ENCODE measurements at places on chromosomes 3 and 15.

GRCh38 chr15:55669270-55669669 is 73.7 kb downstream of the PRTG start:
- no peak for DNase-seq

DNA sequence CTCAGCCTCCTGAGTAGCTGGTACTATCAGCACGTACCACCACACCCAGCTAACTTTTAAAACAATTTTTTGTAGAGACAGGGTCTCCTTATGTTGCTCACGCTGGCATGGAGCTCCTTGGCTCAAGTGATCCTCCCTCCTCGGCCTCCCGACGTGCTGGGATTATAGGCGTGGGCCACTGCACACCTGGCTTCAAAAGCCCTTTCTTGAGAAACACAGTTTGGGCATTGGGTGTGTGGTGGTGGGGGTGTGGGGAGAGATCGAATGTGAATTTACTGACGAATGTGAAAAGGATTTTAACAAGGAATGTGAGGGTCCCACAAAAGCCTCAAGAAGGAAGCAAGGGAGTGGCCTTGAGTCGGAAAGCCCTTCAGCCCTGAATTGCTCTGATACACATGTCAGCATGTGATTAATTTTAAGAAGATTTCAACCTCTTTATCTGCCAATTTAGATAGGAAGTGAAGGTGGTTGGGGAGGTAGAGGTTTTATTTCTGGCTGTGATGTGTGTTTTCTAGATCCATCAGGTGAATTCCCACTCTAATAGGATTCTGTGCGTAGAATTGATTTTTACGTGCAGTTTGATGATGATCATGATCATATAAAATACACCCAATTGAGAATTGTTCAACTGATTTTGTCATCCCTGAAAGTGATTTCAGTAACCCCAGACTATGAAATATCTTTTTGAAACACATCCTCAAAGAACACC is 1.1 kb downstream of the CCR4 start:
- DNase-seq: no peak

- peak; percentile 97 for DNase-seq
These were observed 101.2 kb downstream of the SMAD6 start for GRCh38 chr15:66803182-66803729.

- DNase-seq: no peak
These were observed 1.9 kb upstream of the BCL2L10 start for GRCh38 chr15:52114261-52115055.

- DNase-seq: no peak
These were observed 74.3 kb upstream of the SEC13 start for GRCh38 chr3:10395196-10395595.

GRCh38 chr3:177005718-177006405 is 191.4 kb downstream of the TBL1XR1 start:
- no peak for DNase-seq

DNA sequence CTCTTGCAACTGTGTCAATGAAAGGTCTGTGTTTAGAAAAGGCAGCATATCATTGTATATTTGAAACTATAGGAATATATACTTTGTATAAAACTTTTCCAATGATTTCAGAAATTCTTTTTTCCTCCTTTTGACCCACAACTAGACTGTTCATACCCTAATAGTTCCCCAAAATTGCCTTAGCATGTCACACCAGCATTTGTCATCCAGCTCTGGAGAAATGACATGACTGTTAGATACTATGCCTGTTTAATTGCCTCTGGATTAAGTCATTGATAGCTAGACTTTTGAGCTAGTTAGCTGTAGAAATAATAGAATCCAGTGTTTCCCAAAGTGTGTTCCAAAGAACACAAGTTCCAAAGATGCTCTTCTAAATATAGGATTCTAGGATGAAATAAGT is 32.4 kb downstream of the B3GALNT1 start:
- no peak for DNase-seq

DNA sequence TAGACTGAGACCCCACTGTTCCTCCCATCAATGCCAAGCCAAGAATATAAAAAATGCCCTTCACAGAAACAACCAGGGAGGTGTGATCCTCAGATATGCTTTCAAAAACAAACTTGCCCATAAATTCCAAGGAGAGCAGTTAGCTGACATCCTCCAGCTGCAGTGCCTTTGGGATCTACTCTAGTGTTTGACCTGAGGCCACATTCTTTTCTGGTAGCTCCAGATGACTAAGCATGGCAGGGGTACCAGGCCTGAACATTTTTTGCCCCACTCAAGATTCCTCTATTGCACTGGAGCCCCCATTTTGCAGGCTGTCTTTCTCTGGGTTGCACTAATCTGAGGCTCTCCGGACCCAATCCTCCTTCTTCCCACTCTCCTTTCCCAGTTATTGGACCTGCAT is 27.9 kb upstream of the ACP3 start:
- DNase-seq: no peak

DNA sequence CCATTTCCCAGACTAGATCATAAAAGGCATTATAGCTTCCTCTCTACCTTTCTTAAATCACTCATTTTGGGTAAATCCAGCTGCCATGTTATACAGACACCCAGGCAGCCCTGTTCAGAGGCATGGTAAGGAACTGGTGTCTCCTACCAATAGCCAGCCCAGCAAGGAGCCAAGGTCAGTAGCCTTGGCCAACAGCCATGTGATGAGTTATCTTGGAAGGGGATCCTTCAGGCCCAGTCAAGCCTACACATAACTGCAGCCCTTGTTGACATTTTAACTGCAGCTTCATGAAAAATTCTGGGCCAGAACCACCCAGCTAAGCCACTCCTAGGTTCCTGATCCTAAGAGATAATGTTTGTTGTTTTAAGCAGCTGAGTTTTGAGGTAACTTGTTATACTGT is 29.0 kb upstream of the ZMAT3 start:
- DNase-seq: peak; percentile 47

DNA sequence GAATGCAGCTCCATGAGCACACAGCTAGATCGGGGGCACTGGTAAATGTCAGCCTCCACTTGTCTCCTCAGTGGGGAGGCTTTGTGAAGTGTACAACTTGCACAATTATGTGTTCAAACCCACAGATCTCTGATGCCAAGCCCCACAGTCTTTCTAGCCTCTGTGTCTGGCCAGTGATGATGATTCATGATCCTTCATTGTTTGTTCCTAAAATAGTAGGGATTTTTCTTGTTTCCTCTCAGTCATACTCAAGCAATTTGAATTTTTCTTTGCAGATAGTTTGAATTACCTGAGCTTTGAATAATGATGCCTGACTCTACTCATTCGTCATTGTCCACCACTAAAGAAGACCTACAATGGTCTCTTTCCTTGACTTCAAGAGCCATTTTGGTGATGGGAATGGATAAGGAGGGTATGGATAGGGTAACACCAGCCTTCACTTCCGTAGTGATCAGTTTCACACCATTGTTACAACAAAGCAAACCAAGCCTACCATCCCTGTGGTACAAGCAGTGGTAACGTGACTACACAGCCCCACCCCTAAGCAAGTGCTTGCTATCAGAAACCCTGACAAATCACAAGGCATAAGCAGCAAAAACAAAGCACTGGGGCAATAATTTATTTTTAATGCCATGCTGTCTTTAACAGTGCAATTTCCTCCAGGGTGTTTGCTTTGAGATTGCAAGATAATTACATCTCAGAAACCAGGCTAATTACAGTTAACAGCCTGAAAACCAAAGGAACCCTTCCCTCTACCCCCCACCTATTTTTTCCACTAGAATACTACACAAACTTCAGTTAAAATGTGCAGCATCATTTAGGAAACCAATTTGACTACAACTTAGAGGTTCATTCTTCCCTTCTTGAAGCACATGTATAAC is 114.1 kb upstream of the PPP2R3A start:
- no peak for DNase-seq

DNA sequence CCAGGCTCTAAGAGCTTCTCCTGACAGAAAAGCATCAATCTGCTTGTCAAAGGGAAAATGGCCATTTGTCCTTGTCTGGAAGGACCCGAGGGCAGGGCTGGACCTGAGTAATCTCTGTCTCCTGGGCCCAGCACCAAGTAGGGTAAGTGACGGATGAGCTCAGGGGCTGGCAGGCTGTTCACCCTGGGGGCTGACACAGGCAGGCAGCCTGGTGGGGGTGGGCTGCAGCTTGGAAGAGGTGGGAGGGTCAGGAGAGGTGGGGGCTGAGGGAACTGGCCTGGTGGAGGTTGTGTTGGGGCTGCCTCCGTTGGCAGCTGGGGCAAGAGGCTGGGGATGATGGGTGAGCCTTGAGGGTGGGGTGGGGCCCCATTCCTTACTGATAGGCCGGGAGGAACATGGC is 42.3 kb upstream of the ADPGK start:
- no peak for DNase-seq

DNA sequence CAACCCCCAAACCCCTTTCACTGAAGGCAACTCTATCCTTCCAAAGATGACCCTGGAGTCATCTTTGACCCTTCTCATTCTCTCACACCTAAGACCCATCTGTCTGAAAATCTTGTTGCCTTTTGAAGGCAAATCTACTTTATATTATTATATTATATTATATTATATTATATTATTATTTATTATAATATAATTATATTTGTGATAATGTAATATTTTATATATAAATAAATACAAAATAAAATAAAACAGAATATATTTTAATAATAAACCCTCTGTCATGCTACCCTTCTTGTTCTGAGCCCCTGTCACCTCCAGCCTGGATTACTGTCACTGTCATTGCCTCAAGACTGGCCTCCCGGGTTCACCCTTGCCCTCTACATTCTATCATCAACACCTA is 5.0 kb upstream of the PROK2 start:
- no peak for DNase-seq

- peak; percentile 87 for DNase-seq
These were observed 10.9 kb downstream of the SEMA7A start for GRCh38 chr15:74422652-74423430.

- DNase-seq: no peak
These were observed 29.9 kb upstream of the GNB5 start for GRCh38 chr15:52220937-52221660.

GRCh38 chr3:196111939-196112386 is 30.1 kb upstream of the TFRC start:
- DNase-seq: no peak

GRCh38 chr3:194974468-194975135 is 288.9 kb downstream of the FAM43A start:
- DNase-seq: no peak

DNA sequence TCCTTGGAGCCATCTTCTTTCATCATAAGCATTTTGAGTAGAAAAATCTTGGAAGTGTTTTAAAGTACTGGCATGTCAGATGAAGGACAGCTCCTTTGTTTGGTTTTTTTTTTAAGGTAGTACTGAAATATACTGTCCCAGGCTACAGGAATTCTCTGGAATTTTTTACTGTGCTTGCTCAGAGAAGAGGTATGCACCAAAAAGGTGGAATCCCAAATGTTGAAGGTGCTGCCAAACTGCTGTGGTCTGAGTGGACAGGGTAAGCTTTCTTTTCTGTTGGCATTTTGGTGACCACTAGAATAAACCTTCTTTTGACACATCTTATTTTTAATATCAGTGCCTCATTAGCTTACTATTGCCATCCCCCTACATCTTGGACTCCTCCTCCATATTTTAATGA is 7.2 kb downstream of the GNL3 start:
- DNase-seq: no peak

GRCh38 chr3:79926522-79926921 is 158.7 kb upstream of the ROBO1 start:
- no peak for DNase-seq

- no peak for DNase-seq
These were observed 18.5 kb downstream of the LARP6 start for GRCh38 chr15:70835415-70835814.

DNA sequence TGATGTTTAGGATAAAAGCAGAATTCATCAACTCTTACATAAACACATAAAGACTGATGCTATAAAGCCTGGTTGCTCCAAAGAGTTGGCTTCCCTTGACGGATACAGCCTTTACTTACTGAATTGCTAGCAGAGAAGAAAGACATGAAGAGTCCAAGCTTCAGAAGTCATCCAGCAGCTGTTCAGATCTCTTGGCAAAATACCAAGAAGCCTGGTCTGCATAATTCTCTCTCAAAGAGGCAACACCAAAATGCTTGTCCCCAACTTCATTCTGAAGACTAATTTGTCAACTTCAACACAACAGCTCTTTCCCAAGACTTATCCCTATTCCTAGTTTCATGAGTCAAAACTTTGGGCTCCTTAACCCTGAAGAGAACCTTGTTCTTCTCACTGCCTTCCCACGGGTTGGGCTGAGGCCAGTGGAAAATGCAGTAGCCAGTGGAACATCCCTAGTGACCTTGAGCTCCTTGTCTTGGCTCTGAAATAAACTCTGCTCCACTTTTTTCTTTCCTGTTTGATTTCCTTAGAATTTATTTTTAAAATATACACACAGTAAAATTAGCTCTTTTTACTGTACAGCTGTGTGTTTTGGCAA is 119.2 kb upstream of the THBS1 start:
- DNase-seq: no peak

DNA sequence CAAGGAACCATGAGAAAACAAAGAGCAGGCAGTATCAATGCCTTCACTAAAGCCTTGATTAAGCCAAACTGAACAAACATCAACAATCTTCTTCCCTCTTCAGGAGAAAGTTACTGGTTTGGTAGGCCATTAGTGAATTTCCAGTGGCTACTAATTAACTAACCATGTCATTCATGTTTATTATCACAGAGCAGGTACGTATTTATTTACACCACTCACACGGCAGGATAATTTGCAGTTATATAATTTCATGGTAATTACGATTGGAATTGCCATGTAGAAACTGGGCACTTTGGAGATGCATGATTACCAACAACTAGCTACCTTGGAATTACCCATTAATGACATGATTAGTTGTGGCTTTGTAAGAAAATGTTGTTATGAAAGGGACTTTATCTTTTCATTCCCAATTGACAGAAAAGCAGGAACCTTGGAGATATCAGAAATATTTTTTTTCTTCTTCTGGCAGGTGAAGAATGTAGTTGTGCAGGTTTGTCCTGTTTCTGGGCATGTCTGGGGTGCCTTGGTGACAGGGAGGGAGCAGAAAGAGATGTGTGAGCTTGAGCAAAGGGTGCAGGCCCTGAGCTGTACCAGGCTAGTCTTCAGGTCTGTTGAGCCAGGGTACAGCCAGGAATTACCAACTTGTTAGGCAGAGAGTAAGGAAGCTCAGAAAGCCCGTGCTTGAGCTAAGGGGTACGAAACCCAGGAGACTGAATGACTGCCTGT is 310.7 kb downstream of the RORA start:
- no peak for DNase-seq

- no peak for DNase-seq
These were observed 337.8 kb downstream of the FEZF2 start for GRCh38 chr3:62035402-62036057.
